Stimulated activated CD4-positive, alpha-beta T cell treated with anti-CD3 and anti-CD28 coated beads, Interleukin-15, amount 100 ng/mL, for 48 hours (primary cell): ENCODE measurements at places on chromosomes 4 and X.

- no peak for DNase-seq
Measured at GRCh38 chr4:5943561-5943960, 50.7 kb upstream of the CRMP1 start.

- no peak for DNase-seq
Measured at GRCh38 chr4:148305751-148306150, 136.5 kb downstream of the NR3C2 start.

DNA sequence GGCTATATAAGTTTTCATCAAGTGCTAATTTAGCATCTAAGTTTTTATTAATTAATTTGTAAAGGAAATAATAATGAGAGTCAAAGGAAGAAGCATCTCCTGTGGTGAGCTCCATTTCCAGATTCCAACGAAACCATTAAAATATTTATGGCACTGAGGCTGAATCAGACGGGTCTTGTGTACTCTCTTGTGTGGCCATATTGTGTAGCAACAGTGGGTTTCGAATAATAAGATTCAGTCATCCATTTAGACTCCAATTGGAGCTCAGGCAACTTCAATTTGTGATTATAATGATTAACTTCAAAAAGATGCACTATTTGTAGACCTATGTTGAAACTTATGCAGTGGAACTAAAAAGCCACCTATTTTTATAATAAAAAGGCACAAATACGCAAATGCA, 82.4 kb downstream of the SNCA start:
- no peak for DNase-seq

DNA sequence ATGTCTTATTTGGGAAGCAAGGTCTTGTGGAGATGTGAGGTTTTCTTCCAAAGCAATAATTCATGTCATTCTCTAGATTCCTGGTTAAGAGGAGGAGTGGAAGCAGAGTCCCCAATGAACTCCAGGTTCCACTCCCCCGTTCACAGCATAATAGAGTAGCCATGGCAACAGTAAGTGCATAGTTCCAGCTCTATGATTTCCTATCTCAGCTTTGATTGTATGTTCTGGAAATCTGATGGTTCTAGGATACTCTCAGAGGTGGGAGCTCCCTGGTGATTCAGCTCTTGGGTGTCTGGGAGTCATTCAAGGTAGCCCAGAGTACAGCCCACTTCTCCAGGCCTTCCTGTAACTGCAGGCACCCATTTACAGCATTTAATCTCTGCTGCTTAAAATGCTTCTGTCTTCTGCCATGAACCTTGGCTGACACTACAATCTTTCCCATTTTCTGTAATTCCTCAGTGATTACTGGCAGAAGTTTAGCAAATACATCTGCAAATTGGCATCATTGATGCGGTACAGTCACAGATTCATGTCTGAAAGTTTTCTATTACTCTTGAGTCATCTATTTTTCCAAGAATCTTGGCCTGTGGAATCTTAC, 242.0 kb downstream of the MAPK10 start:
- no peak for DNase-seq

GRCh38 chrX:136112778-136113177, 34.6 kb upstream of the FHL1 start:
- DNase-seq: no peak

DNA sequence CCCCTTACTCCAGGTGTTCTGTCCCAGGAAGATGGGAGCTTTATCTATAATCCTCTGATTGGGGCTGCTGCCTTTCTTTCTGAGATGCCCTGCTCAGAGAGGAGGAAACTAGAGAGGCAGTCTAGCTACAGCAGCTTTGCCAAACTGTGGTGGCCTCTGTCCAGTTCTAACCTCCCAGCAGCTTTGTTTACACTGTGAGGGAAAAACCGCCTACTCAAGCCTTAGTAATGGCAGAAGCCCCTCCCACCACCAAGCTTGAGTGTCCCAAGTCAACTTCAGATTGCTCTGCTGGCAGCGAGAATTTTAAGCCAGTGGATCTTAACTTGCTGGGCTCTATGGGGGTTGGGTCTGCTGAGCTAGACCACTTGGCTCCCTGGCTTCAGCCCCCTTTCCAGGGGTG, 394.9 kb upstream of the PABPC5 start:
- DNase-seq: no peak

- no peak for DNase-seq
Measured at GRCh38 chr4:40908297-40908696, 158.5 kb downstream of the NSUN7 start.

- no peak for DNase-seq
Measured at GRCh38 chrX:15170927-15171326, 99.0 kb downstream of the ASB9 start.

- DNase-seq: no peak
Measured at GRCh38 chr4:186020793-186021407, 48.1 kb upstream of the TLR3 start.

DNA sequence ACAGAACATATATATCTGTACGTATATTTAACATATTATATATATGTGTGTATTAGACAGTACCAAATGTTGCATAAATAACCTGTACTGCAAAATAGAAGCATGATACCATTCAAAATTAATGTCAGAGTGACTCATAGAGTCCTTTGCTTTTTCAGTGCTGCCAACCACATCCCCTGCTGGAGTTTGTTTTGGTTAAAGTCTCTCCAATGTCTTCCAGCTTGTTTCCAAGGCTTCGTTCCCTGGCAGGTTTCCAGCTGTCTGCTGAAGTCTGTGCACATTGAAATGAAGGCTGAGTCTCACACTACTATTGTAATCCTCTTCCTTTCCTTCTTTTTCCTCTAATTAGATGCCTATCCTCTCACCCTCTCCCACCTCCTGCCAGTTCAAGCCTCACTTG, 14.9 kb downstream of the NRK start:
- DNase-seq: no peak

- DNase-seq: no peak
Measured at GRCh38 chr4:142272452-142272851, 573.6 kb downstream of the INPP4B start.

- no peak for DNase-seq
Measured at GRCh38 chrX:110383414-110383813, 24.8 kb downstream of the RTL9 start.

- DNase-seq: no peak
Measured at GRCh38 chrX:22164770-22165388, 107.8 kb upstream of the CBLL2 start.

DNA sequence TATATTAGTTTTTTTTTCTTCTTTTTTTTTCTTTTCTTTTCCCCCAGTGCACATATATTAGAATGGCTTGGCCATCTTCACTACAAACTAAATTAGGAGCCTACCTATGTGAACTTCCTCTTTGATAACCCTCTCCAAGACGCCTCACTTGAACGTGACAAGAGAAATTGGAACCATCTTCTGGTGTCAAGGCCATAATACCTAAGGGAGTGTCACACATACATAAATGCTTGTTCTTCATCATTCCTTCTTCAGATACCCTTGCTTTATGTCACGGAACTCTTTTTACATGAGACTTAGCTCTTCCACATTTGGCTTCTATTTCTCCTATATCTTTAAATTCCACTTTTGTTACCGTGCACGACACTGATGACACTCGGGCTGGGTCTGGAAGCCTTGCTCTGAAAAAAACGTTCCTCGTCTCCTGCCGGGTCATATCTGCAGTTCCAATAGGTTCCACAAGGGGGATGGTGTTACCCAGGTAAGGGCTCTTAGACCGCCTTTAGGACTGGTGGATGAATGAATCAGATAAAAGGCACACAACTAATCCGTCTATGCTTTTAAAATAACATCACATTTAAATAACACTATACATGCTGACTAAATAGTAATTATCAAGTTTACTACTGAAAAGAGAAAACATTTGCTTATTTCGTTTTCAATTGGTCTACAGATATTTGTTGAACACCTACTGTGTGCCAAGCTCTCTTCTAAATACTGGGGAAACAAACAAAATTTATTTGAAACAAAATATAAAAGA, 19.9 kb downstream of the DGAT2L6 start:
- peak; percentile 58 for DNase-seq

DNA sequence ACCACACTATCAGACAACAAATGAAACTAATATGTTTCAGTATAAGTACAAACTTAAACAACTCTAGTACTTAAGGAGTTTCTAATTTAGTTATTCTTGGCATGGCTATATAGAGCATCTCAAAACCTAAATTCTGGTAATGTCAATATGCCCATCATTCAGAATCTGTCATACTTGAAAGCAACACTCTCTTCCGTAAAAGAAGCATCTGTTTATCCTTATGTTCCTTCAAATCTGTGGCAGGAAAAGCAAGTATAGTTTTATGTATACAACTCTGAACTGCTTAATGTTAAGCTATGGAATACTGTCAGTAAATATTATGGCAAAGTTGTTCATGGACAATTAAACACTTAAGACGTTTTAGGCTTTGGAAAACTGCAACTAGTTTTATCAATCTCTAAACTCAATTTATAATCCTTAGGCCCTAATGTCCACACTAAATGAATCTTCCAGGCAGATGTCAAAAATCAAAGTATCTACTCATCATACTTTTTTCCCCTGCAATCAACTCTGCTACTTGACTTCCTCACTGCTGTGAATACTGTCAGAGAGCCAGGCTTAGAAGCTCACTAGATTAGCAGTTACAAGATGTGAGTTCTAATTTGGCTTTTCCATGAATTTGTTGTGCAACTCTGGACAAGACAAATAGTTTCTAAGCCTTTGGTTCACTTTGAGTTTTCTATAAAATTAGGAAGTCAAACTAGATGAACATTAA, 109.4 kb downstream of the SCLT1 start:
- DNase-seq: no peak

DNA sequence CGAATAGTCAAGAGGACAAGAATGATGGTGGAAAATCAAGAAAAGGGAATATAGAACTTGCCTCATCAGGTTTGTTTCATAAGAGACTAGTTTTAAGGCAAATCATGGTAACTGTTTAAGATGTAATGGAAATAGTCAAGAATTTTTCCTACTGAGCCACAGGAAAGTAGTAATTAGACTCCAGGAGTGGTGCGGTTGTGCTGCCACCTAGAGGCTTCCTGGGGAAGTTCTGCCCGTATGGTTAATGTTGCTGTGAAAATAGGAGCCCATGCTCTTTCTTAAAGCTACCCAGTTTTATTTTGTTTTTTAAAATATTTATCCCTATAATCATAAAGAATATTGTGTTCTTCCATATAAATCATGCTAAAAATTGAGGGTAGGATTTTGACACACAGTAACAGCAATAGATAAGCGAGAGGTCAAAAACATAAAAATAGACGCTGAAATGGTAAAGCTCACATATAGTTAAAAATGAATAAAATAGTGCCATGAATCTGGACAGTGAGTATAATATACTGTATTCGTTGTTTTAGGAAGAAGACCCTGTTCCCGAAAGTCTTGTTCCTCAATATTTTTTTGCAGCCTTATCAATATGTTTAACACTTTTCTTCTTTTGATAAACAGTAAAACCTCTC, 87.0 kb downstream of the PHOX2B start:
- peak; percentile 4 for DNase-seq

DNA sequence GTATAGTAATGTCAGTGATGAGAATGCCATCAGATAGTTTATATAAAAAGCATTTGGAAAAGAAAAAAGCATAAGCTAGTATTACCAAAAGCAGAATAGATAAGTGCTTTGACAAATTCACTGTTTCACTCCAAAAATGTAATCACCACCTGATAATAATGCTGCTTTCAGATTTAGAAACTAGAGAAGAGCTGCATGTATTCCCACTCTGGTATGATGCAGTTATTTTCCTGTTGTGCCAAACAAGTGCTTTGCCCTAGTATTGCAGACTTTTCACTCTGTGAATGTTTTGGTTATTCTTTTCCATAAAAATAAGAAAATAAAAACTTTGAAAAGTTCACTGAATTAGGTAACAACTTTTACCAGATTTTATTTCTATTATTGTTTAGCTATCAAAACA, 267.7 kb upstream of the TET2 start:
- DNase-seq: no peak
